Activated CD8-positive, alpha-beta T cell treated with anti-CD3 and anti-CD28 coated beads for 36 hours (primary cell): ENCODE measurements at places on chromosomes 5 and 9.

GRCh38 chr5:171131497-171131896 is 177.6 kb upstream of the TLX3 start:
- no peak overlapping the region for H3K4me3 ChIP-seq
- H3K4me1 ChIP-seq: no peaks in the 10 kb centered on the region
- H3K27me3 ChIP-seq: peaks cover 2% of the 10 kb centered on the region
- DNase-seq: no peak
- no peak overlapping the region for H3K27ac ChIP-seq
- H3K36me3 ChIP-seq: no peaks in the 10 kb centered on the region

- H3K27ac ChIP-seq: no peak overlapping the region
- no peaks in the 10 kb centered on the region for H3K36me3 ChIP-seq
- no peak overlapping the region for H3K4me3 ChIP-seq
- no peak for DNase-seq
- H3K27me3 ChIP-seq: peaks cover 1% of the 10 kb centered on the region
These were observed 994.8 kb upstream of the WWC1 start for GRCh38 chr5:167296661-167297060.

DNA sequence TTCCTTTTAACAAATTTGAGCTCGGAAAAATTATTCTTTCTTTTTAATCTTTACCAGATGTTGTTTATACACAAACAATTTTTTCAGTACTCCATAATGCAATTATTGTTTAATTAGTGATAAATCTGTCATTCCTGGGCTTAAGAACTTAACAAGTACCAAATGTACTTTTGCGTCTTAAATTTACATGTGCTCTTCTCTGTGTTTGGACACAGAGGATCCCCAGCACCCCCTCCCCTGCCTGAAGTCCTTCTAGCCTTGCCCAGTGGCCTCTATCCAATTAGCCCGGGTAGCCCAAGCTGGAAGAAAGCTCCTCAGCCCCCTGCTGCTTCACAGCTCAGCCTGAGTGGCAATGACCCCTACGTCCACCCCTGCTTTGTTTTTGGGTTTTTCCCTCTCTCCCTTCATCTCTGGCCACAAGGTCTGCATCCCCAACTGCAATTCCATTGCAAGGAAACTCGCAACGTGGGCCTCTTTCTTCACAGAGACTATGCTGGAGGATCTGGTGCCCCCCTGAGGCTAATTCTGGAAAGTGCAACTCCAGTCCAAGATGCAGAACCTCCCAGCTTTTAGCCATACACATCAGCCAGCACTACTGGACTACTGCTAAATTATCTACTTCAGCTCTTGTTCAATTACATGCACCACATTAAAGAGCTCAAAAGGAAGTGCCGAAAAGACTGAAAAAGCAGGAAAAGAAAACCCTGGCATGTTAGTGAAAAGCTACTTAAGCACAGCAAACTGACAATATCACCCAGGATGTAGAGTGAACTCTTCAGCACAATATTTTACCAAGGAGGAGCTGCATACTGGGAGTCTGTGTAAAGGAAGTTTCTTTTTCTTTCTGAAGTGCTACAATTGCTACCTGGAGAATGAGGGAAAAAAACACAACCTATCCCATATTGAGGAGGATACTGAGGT is 186.2 kb downstream of the FANCC start:
- H3K4me1 ChIP-seq: no peaks in the 10 kb centered on the region
- H3K36me3 ChIP-seq: no peaks in the 10 kb centered on the region
- no peak overlapping the region for H3K27ac ChIP-seq
- no peaks in the 10 kb centered on the region for H3K27me3 ChIP-seq
- no peak overlapping the region for H3K4me3 ChIP-seq

GRCh38 chr5:43967165-43967564 is 364.2 kb downstream of the NNT start:
- no peaks in the 10 kb centered on the region for H3K27me3 ChIP-seq
- H3K36me3 ChIP-seq: no peaks in the 10 kb centered on the region
- H3K27ac ChIP-seq: no peak overlapping the region
- no peak overlapping the region for H3K4me3 ChIP-seq
- no peak for DNase-seq
